ENCODE measurements at places on chromosomes 12 and 14.

- DNase-seq: no peak
Measured at GRCh38 chr12:123031171-123031845, 50.8 kb downstream of the ARL6IP4 start.

GRCh38 chr14:51327376-51327775, 87.3 kb downstream of the TMX1 start:
- DNase-seq: no peak

- no peak for DNase-seq
Measured at GRCh38 chr12:109963743-109964429, 32.3 kb downstream of the GIT2 start.

DNA sequence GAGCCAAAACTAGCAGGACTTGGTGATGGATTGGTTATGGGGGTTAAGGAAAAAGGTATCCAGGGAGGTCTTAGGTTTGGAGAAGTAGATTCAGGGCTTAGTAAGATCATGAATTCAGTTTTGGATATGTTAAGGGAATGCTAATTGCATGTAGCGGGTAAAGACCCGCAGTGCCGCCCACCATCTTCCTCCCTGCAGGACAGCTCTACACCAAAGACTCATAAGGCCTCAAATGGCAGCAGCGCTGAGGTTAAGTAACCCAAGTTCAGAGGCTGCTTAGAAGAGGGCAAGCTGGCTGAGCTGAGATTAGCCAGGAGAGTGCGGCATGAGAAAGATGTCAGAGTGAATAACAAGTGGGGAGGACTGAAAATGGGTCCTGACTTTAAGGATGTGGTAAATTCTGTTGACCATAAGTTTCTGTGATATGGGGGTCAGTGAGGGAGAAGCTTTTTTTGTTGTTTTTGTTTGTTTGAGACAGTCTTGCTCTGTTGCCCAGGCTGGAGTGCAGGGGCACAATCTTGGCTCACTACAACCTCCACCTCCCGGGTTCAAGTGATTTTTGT, 26.2 kb downstream of the RAD9B start:
- DNase-seq: no peak

- no peak for DNase-seq
Measured at GRCh38 chr12:108980831-108981618, 39.8 kb downstream of the SVOP start.
